ENCODE measurements at places on chromosomes 7 and 10.

GRCh38 chr10:46077731-46078413, 31.8 kb upstream of the MSMB start:
- DNase-seq: no peak

GRCh38 chr10:74987339-74988053, 124.0 kb upstream of the SAMD8 start:
- no peak for DNase-seq

GRCh38 chr10:27599546-27599945, 95.4 kb downstream of the RAB18 start:
- no peak for DNase-seq

GRCh38 chr10:50951365-50951764, 65.9 kb upstream of the A1CF start:
- no peak for DNase-seq

DNA sequence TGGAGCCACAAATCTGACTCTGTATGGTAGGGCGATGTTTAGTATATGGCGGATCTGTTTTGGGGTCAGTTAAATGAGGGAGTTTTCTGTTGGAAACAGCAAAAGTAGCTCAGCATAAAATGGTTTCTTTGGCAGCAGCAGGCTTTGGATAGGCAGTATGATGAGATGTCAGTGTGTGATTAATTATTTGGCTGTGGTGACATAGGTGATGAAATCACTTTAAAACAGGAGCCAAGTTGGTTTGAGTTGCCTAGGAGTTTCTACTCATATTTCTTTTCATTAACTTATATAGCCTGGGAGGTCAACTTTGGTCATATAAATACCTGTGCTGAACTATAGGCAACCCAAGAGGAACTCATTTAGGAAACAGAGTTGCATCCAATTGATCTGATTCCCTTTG, 291.2 kb downstream of the LRMDA start:
- no peak for DNase-seq

GRCh38 chr10:28559618-28560017, 26.7 kb downstream of the WAC start:
- DNase-seq: no peak

DNA sequence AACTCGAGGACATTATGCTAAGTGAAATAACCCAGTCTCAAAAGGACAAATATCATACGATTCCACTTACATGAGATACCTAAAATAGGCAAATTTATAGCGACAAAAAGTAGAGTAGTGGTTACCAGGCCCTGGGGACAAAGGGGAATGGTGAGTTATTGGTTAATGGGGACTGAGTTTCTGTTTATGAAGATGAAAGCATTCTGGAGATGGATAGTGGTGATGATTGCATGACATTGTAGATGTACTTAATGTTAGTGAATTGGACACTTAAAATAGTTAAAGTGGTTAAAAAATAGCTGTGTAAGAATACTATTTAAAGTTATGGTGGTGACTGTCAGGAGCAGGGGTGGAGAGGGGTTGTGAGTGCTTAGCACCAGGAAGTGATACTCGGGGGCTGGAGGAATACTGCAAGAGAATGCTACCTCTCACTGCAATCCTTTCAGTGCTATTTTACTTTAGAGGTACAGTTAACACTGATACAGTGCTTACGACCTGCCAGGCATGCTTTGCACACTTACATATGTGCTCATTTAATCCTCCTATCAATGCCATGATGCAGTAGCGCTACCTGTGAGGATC, 16.7 kb upstream of the TEX36 start:
- DNase-seq: no peak

- DNase-seq: no peak
Measured at GRCh38 chr7:78090616-78091015, 292.0 kb downstream of the PHTF2 start.

GRCh38 chr10:51086710-51087109, 12.4 kb downstream of the PRKG1 start:
- no peak for DNase-seq

DNA sequence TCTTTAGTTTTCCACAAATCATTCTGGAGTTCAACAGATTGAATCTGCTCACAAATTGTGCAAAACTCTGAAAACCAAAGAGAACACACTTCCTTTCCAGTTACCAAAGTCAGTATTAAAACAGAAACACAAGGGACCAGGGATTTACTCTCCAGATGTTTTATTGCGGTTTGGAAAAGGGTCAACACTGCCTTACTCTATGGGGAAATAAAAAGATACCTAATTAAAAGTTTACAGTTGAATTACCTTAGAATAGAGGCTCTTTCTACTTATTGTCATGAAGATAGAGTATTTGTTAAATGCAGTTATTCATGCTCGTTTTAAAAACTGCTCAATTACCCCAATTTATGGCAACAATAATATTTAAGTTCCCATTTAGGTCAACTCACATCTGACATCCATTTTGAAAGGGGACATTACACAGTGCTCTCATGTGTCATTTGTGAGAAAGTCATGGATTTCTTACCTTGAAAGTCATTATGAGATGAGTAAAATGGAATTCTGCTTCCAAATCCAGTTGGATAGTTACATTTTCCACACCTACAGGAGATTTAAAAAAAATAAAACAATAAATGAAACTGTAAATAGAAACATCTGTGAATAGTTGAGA, 8.4 kb downstream of the LAMB1 start:
- no peak for DNase-seq

- DNase-seq: no peak
Measured at GRCh38 chr10:77940627-77941026, 14.1 kb upstream of the DLG5 start.

GRCh38 chr7:66741710-66742049, 1.1 kb downstream of the RABGEF1 start:
- DNase-seq: no peak

DNA sequence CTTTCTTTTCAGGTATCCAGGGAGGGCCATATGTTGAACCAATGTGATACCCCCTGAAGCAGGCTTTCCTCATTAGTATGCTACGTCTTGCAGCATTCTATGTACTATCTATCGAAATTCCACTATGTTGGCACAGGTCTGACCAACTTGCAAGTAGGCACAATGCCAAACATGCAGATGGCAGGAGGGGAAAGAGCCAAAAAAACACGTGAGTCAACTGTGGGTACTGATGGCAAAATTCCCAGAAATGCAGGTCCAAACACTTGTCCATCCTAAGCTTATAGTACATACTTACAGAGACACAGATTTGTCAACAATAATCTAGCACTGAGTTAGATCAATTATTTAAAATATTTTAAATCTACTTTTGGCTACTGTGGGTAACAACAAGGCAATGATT, 394.9 kb downstream of the DGKB start:
- DNase-seq: no peak

DNA sequence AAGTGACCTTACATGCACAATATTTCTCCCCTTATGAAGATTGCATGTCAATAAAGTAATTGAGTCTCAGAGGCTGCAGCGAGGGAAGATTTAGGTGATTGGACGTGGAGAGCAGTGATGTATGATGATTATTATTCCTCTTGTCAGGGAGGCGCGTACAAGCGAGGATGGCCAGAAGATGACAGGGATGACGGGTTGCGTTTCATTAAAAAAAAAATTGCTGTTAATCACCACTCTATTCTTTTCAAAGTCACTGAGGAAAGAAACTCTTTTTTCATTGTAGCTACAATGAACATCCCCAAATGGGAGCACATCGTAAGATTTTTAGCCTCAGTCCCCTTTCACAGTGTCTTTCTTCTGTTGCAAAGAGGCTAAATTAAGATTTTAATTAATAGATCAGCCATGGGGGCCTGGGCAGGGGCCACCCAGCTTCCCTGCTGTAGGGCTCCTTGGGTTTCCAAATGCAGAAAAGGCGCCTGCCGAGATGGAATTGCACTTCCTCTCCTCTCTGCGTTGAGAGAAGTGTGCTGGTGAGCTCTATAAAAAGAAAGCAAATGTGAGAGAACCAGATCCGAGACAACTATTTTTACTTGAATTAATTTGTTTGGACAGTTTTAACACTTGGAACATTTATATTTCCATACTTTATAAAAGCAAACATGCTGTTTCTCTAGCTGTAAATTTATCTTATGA, 998.1 kb downstream of the LRMDA start:
- DNase-seq: no peak

DNA sequence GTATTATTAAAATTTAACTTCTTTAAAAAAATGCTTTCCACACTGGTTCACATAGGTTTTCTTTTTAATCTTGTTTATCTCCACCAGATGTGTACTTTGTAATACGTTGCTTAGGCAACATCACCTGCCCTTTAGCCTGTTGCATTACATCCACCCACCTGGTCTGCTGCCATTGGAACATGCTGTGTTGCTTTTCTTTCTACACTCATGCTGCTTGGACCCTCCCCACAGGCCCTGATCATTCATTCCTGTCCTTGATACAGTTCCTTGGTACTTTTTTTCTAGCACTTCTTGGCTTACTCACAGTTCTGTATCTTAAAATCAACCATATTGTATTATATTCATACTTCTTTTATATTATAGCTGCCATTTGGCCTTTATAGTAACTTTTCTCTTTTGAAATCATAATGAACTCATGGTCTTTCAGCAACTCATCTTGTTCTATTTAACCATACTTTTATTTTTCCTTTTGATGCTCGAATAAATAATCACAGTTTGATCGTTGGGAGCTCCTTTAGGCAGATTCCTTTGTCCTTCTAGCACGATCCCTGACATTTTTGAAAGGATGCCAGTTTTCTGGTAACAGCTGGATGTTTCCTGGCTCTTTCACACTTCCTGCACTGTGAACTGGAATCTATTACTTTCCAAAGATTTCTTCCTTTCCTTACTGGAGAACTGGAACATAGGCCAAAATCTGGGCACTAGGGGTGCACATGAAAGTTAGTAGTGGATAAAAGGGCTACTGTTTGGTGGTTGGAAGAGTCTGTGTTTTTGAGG, 125.1 kb downstream of the CDK14 start:
- DNase-seq: no peak

DNA sequence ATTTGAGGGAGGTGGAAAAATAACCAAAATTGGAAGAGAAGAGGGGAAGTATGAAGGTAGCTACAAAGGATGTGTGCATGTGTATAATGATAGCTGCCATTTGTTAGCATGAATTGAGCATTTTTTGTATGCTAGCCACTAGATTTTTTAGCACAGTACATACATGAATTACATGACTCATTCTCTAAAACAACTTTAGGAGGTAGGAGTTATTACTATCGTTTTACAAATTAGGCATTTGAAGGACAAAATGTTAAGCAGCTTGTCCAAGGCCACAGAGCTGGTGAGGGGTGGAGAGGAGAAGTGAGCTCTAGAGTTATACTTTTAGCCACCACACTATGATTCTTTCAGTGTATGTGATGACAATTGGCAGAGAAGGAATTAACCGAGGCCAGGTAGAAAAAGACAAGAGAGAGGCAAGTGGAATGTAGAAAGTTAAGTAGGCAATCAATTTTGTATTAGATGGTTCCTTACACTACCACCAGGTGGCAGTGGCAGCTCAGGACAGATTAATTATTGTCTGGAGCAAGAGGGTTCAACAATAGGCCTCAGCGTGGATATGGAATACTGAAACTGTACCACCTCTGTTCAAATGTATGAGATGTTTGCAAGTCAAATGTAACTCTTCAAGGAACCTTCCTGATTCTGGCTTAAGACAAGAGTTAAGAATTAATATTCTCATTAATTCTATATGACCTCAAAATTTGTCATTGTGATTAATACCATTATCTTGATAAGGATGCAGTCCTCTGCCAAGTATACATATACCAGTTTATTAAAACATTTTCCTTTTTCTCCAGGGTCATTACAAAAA, 128.0 kb downstream of the MBL2 start:
- no peak for DNase-seq

DNA sequence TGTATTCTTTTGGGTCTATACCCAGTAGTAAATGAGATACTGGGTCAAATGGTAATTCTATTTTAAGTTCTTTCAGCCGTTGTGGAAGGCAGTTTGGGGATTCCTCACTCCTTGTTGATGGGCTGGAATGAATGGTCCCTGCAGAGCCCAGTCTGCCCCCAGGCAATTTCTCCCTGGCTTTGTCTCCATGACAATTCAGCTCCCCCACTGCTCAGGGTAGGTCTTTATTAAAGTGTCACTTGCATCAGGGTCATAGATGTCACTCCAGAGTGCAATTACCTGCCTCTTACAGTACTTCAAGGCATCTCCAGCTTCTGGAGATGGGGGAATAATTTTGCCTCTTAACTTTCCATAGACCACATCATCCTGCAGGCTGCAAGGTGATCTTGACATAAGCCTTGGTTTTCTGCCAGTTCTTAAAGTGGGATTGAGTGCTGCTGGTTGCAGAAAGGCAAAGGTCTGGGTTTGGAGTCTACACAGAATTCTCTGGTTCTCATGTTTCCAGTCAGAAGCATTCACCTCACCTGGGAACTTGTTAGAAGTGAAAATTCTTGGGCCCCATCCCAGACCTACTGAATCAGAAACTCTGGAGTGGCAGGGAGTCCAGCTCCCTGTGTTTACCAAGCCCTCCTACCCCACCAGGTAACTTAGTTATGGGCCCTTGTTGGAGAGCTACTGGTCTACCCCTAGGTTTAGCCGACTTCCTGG, 442.4 kb downstream of the GALNT17 start:
- no peak for DNase-seq

- no peak for DNase-seq
Measured at GRCh38 chr10:102327002-102327401, 68.5 kb upstream of the NFKB2 start.

GRCh38 chr7:29637374-29637773, 73.7 kb downstream of the PRR15 start:
- DNase-seq: no peak

- no peak for DNase-seq
Measured at GRCh38 chr7:67489881-67490280, 493.2 kb downstream of the TYW1 start.

- no peak for DNase-seq
Measured at GRCh38 chr7:155071121-155071651, 1.1 kb downstream of the HTR5A start.

DNA sequence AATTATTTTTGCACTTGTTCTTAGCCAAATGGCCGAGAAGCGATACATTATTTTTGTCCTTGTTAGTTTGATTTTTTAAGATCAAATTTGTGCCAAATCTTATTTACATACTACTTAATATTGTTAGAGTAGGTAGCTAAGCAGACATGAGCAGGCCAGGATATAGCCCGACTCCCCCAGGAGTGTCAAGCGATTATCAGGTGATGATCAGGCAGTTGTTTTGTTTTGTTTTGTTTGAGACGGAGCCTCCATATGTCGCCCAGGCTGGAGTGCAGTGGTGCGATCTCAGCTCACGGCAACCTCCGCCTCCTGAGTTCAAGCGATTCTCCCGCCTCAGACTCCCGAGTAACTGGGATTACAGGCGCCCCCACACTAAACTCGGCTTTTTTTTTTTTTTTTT, 71.1 kb downstream of the LYZL2 start:
- no peak for DNase-seq

- DNase-seq: no peak
Measured at GRCh38 chr7:12686234-12686890, 1.1 kb upstream of the ARL4A start.

GRCh38 chr10:24652381-24652957, 71.2 kb downstream of the ARHGAP21 start:
- no peak for DNase-seq

Data from cortex of kidney (tissue), 1 donor.